ENCODE measurements at places on chromosomes 7 and 10.

DNA sequence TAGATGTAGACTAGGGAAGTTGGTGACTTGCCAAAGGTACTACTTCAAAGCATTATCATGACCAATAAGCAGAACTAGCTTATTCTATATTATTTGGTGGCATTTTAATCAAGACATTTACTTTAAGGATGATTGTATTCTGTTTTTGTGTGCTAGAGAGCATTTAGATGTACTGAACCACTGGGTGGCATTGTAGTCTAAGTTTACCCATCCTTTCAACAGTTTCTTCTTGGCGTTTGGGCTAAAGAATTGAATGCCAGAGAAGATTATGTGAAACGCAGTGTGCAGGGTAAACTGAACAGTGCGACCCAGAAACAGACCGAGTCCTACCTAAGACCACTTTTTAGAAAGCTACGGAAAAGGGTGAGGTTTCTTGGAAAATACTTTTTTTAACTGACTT lies 26.8 kb downstream of the PRPF18 start:
- no peak for DNase-seq

DNA sequence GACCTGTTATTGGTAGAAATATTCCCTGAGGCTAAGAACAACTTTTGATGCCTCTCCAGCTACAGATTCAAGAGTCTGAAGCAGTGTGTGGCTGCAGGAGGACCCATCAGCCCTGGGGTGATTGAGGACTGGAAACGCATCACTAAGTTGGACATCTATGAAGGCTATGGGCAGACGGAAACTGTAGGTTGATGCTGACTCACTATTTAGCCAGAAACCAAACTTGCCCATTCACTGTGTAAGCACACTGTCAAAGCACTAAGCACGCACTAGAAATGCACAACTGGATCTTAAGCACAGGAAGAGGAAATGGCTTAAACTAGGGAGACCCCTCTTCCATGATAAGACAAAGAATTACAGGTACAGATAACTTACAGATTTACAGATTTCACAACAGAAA lies 20.8 kb downstream of the ACSM6 start:
- no peak for DNase-seq

DNA sequence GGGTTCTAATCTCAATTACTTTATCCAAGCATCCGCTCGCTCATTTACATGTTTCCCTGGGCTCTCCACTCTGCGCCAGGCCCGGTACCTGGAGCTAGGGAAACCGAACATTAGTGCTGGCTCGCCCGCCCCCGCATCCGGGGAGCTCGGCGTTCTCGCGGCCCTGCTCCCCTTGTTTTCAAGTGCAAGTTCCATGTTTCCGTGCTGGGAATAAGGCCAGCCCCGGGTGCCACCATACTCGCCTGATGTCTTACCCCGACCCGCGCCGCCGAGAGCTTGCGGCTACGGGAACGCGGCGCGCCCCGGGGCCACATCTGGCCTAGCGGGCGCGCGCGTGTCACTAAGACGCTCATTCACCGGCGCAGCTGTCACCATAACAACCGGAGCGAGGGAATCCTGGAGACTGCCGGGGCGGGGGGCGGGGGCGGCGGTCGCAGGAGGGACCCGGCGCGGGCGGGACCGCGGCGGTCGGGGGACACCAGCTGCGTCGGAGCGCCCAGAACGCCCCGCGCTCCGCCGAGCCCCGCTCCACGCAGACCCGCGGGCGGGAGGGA lies at the start of gene NEURL1:
Gene NEURL1, plus strand, starts transcription at position 344 of the 554 bp plus-strand sequence. CDS start 683 bp downstream, outside the sequence.
- no peak for DNase-seq

GRCh38 chr7:158530800-158531609 lies 56.6 kb downstream of the PTPRN2 start:
- DNase-seq = no peak

- no peak for DNase-seq
Observed at GRCh38 chr10:33594475-33594874, 260.0 kb upstream of the NRP1 start.

DNA sequence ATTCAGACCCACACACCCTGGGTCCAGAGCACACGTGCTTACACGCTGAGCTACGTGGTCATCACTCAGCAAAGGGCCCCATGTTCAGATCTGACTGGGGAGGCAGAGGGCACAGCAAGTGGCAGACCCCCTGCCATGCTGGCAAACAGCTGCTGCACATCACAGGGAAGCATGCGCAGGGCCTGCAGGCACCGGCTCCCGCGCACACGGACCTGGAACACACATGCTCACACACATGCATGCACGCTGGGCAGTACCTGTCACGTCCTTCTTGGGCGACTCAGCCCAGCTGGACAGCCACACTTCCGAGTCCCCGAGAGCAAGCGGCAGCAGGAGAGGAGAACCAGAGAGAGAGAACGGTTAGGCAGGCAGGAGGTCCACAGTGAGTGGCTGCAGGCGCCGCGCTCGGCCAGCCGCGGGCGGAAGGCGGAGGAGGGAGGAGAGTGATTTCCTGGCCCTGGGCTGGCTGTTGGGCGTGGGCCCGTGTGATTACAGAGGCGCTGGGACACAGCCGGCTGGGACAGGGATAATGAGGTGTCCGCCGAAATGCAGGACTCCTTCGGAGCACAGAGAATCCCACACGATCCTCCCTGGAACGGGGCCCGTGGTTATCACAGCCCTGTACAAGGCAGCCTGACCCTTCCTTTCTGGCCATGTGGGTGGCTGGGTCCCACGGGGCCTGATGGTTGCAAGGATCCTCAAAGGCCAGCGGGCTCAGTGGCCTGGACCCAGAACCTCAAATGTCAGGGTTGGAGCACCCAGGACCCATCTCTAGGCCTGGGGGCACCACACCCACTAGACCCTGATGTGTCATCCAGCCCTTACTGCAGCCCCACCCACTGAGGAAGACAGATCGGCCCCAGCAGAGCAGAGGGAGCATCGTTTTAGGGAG lies 175.1 kb downstream of the NEURL1 start:
- no peak for DNase-seq

- DNase-seq = no peak
Observed at GRCh38 chr10:103040418-103040817, 122.3 kb downstream of the CNNM2 start.

- no peak for DNase-seq
Observed at GRCh38 chr7:22765609-22766008, 38.6 kb downstream of the IL6 start.

- no peak for DNase-seq
Observed at GRCh38 chr10:11045995-11046775, 28.5 kb downstream of the CELF2 start.

DNA sequence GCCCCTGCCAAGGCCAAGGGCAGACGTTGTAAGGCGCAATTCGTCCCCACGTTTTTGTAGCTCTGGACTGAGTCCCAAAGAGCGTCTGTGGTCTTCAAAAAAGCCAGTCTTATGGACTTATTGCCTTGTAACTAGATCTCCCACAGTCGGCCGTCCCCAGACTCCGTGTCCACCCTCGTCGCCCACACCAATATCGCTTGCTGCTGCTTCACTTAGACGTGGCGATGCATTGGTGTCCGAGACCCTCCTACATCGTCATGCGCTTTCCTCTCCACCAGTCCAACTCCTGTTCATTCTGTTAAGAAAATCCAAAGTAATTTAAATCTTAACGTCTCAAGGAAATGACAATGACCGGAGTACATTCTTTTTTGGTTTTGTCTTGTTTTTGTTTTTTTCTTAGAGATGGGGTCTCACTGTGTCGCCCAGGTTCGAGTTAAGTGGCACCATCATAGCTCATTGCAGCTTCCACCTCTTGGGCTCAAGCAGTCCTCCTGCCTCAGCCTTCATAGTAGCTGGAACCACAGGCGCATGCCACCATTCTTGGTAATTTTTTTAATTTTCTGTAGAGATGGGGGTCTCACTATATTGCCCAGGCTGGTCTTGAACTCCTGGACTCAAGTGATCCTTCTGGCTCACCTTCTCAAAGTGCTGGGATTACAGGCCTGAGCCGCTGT lies 851 bp downstream of the KIFBP start:
- no peak for DNase-seq

GRCh38 chr7:157552295-157552993 lies 215.6 kb downstream of the DNAJB6 start:
- DNase-seq = no peak

DNA sequence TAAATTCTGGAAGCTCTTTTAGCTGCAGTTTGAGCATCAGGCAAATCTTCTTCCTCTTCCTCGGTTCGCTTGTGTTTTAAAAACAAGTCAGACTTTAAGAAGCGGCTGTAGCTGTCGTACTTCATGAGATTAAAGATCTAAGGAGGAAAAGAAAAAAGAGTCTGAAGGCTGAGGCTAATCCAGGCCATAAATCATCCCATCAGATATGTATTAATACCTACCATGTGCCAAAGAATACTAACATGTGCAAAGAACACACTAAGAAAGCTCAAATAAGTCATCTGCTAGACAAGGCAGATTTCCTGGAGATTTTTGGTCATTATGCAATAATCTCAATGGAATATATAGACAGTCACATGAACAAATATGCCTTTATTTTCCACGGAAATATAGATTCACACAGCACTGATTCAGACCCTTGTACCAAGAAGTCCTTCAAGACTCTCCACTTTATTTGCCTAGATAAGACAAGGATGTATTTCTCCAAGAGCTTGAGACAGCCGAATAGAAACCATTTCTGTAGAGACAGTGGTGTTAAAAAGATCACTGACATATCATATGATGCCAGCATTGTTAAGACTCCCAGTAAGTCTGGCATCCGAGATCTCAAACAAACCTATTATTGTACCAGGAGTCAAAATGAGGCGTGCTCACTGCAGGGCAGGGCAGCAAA lies 42.3 kb downstream of the RGS10 start:
- DNase-seq = no peak

- DNase-seq = no peak
Observed at GRCh38 chr10:84401854-84402611, 73.6 kb downstream of the CCSER2 start.

- DNase-seq = no peak
Observed at GRCh38 chr7:80264769-80265495, 130.3 kb downstream of the GNAI1 start.

DNA sequence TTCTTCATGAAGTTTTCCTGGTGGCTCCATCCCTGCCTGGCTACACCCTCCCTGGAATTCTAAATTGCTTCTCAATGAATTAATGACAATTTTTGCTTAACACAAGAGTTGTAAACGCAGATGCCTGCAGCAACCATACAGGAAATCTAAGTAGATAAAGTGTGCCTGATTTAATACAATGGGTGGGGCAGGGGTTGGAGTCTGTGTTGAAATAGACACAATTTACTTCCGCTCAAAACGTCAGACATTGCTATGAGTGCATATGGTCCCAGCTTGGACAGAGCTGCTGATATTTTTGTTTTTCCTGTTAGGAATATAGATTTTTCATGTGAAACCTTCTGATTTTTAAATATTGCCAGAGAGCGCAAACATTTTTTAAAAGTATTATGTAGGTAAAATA lies 1235.0 kb upstream of the SORCS1 start:
- no peak for DNase-seq

- DNase-seq = no peak
Observed at GRCh38 chr10:51231754-51232153, 157.5 kb downstream of the PRKG1 start.

GRCh38 chr10:8581521-8582225 lies 527.2 kb downstream of the GATA3 start:
- DNase-seq = no peak

DNA sequence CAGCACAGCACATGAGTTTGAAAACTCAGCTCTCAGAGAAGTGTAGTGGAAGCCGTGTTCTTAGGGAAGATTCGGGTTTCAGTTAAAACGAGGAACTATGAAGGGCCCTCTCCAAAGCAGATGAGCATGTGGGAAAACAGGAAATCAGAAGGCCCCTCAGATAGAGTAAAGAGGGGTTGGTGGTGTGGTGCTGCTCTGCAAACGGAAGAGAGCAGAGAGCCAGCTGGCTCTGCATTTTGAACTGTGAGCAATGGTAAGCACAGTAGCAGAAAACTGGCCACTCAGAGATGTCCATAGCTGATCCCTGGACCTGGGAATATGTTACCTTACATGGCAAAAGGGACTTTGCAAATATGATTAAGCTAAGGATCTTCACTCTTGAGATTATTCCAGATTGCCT lies 27.9 kb upstream of the CUL1 start:
- no peak for DNase-seq

- DNase-seq = no peak
Observed at GRCh38 chr7:44142028-44142427, 896 bp upstream of the MYL7 start.

- DNase-seq = no peak
Observed at GRCh38 chr10:121131426-121132265, 280.5 kb downstream of the WDR11 start.

DNA sequence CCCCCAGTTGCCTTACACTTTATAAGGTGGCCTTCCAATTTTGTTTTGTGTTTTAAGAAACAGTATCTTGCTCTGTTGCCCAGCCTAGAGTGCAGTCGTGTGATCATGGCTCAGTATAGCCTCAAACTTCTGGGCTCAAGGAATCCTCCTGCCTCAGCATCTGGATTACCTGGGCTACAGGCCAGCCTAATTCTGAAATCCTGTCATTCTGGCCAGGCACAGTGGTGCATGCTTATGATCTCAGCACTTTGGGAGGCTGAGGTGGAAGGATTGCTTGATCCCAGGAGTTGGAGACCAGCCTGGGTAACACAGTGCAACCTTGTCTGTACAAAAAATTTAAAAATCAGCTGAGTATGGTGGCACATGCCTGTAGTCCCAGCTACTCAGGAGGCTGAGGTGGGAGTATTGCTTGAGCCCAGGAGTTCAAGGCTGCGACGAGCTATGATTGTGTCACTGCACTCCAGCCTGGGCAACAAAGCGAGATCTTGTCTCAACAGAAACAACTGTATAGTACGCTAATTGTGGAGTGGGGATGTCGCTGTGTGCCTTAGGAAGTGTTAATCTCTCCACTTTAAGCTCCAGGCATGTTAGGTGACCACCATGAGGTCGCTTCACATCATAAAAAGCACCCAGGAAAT lies 24.7 kb upstream of the RBM33 start:
- no peak for DNase-seq

DNA sequence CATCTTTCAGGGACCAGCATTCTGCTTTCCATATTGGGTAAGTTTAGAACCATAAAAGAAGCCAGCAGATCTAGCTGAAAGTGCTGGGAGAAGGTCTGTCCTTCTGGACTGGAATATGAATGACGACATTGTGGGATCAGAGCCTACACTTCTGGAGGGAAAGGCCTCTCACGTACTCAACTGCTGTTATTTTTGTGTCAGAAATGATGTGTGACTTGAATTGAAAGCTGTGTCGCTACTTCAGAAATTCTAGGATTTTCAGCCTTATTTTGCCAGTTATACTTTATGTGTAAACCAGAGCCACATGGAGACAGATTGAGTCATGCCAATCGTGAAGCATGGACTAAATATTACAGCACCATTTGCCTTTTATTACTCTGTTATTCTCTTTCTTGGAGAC lies 231.0 kb downstream of the KIAA1217 start:
- no peak for DNase-seq

- DNase-seq = no peak
Observed at GRCh38 chr7:20598459-20599309, 16.8 kb upstream of the ABCB5 start.

GRCh38 chr10:13994932-13995331 lies 335.8 kb downstream of the FRMD4A start:
- DNase-seq = no peak

Data from activated CD4-positive, alpha-beta T cell treated with anti-CD3 and anti-CD28 coated beads, Interleukin-2, amount 50 U/mL, for 4 hours (primary cell).